ENCODE measurements at places on chromosomes 7 and 10.

DNA sequence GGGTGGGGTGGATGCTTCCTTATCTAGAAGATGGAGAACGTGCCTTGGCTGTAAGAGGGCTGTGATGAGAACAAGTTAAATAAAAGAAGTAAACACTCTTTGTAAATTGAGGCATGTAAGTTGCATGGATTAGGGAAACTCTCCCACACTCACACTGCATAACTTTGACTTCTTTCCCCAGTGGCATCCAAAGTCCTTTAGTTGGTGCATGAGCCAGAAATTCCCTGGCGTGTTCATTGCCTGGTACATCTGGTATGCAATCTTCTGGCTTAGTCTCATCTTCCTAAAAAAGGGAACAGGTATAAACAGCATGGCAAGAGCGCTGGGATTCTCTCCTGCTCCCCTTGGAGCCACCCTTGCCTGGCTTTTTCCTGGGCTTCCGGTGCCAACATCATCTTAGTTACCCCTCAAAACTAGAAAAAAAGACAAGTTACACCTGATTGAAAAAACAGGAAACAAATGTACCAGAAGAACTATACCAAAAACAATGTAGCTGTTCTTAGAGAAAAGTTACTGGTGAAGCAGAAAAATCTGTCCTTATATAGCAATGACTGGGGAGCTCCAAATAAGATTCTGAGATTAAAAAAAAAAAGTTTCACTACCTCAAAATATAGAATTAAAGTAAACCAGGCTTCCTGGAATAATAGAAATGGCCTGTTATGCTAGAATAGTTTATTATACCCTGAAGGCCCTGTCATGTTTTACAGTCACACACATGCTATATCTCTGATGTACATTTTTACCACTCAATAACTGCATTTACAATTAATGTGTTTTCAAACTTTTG, 9.9 kb downstream of the RP9 start:
- no peak for DNase-seq

- no peak for DNase-seq
These were observed 172.7 kb downstream of the CACNA2D1 start for GRCh38 chr7:82270870-82271269.

DNA sequence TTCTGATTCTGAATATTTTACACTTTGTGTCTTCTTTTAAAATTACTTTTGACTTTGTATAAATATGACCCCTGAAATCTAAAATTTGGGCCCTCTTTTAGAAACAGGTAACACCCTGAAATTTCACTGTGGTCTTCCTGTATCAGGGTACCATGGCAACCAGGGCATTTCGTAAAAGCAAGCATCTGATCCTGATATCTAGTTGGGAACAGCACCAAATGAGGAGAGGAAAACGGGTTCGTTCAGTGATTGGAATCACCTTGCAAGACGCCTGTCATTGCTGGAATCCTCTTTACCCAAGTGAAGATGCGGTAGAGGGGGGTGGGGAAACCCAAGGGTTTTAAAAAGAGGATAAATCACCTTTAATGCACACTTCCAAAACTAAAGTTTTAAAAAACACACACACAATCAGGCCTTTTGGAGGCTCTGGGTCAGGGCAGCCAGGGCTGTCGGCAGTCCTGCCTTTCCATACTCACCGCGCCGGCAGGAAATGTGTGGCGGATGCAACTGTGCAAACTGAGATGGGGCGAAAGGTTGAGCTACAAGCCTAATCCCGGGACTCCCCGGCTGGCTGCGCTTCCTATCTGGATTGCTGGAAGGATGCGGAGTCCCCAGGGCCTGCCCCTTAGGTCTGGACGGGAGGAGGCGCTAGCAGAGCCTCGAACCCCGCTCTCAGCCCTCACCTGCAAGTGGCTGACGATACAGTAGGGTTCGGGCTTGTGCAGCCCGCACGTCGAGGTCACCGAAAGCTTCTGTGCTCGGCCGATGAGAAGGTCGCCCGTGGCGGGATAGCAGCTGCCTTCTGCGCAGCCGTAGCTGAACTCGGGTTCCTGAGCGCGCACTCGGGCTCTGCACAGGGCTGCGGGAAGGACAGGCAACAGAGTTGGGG, 1.8 kb downstream of the LAMB1 start:
- DNase-seq: peak; percentile 52

- no peak for DNase-seq
These were observed 8.2 kb downstream of the CCSER2 start for GRCh38 chr10:84336406-84337090.

- DNase-seq: no peak
These were observed 45.1 kb downstream of the WIPI2 start for GRCh38 chr7:5234852-5235831.

- no peak for DNase-seq
These were observed 8.2 kb upstream of the FAM3C start for GRCh38 chr7:121404348-121404747.

DNA sequence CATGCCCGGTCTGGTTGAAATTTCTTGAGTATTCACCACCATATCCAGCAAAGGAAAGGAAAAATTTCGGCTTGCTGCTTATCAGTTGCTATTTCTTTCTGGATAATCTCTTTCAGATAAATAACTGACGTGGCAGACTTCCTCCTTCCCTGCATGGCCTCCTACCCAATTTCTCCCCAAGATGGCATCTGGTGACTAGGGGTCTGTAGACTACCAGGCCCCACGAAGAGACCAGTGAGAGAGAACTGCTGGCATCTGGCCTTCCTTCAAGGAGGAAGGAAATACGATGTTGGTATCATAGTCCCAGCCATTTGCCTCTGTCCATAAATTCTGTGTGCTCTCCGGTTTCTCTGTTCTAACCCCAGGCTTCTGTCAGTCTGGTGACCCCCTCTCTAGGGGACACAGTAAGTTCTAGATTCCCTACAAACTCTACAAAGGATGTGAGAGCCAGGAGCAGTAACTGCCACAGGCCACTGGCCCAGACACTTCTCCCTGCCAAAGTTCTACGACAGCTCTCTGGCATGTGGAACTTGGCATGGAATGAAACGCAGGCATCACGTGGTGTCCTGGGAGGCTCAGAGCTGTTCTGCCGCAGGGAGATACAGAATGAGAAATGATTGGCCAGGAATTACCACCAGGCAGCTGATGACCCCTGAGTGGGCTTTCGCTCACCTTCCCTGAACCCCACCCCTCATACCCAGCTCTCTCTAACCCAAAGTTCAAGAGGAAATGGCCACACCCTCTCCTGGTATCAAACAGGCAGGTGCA, 30.0 kb upstream of the MSRB2 start:
- peak; percentile 88 for DNase-seq

- peak; percentile 41 for DNase-seq
These were observed 2.0 kb downstream of the DBNL start for GRCh38 chr7:44046321-44047061.

GRCh38 chr7:13949445-13949844, 40.0 kb downstream of the ETV1 start:
- no peak for DNase-seq

DNA sequence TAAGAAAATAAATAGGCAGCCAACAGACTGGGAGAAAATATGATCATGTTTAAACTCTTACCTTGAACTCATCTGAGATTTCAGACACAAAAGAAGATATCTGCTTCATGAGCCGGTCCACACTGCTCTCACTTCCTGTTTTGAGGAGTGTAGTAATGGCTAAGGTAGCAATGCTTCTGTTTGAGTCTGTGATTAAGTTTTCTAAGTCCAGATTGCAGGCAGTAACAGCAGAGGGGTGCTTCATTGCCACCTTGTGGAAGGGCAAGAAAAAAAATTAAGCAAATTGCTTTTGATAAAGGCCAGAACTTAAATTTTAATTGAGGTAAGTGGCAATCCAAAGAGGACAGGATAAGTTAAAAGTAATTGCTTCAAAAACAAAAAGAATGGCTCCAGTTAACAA, 69.1 kb downstream of the MEST start:
- no peak for DNase-seq

- no peak for DNase-seq
These were observed 64.8 kb downstream of the OAT start for GRCh38 chr10:124353896-124354295.

- DNase-seq: no peak
These were observed 6.3 kb downstream of the IFT22 start for GRCh38 chr7:101315336-101315735.

DNA sequence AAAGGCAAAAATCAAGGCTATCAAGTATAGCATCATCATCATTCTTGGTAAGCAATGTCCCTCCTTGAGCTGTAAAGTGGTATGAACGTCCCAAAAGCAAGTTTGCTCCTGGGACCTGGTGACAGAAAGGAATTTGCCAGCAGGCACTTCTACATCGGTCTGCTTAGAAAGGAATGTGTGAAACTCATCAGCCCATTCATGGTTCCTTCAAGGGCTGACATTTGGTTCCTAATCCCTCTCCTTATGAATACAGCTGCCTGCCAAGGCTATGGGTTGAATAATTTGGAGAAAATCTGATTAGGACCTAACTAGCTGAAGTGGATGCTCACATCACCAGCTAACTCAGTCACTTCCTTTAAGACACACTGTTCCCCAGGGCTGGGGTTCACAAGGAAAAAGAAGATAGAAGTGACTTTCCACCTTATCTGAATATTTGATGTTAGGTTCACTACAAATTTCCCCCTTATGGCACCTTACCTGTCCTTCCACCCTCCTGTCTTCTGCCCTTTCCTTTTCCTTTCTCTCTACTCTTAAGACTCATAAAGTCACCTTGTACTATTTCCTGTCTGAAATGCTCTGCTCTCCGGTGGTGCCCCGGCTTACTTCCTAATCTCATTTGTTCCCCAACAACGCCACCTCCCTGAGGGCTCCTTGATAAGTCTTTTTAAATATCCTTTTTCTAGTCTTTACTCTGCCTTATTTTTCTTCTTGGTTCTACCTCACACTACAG, 187.1 kb downstream of the NPSR1 start:
- DNase-seq: no peak

- no peak for DNase-seq
These were observed 624 bp upstream of the ZNF783 start for GRCh38 chr7:149261316-149261828.

- no peak for DNase-seq
These were observed 32.0 kb downstream of the TBATA start for GRCh38 chr10:70753026-70753663.

GRCh38 chr7:90853205-90853604, 257.1 kb downstream of the CDK14 start:
- no peak for DNase-seq

DNA sequence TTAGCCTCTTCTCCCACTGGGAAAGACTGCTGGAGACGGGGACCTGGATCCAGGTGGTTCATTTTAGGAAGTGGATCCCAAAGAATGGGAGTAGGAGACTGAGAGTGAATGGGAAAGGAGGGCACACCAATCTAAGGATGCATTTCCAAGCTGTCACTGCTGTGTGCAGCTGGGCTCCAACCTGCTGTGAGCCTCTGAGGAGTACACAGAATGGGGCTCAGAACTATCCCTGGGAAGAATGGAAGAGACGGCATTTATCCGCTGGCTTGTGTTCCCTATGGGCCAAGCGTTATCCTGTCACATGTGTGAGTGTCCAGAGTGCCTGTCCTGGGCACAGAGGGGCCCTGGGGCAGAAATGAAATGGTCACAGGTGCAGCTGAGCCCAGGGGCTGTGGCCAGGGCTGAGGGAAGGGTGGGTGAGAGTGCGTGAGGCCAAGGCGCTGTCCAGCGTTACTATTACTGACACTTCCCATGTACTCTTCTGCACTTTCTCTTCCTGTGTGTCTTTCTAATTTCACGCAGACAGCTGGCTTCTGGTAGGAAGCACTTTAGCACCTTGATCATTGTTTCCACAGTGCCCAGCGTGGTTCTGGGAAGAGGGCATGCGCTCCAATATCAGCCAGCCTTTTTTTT, 35.4 kb upstream of the PODXL start:
- DNase-seq: no peak

GRCh38 chr10:114544045-114544659, 113.9 kb downstream of the ABLIM1 start:
- peak; percentile 85 for DNase-seq

- DNase-seq: no peak
These were observed 146.3 kb downstream of the GPR85 start for GRCh38 chr7:112940314-112940732.

- no peak for DNase-seq
These were observed 107.4 kb downstream of the STRA8 start for GRCh38 chr7:135341049-135341448.

DNA sequence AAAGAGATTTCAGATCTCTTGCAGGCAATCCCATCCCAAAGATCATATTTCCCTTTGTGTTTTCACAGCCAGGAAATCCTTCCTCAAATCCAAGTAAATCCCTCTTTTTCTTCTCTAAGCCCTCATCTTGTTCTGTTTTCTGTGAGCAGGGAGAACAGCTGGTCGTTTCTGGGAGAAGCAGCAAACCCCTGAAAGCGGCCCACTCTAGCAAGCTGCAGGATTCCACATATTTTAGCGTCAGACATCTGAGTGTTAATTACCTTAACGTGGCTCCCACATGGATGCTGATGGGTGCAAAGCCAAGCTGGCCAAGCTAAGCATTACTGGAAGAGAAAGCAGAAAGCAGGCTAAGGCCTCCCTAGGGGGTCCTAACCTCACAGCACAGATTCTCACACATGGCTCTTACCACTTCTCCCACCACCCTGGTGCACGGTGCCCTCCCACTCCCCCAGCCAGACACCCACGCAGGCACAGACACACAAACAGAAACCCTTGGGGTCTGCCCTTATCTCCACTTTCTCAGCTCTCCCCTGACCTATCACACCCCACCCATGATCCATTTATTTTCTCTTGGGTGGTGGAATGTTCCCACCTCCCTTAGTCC, 551.0 kb upstream of the AUTS2 start:
- DNase-seq: no peak

- DNase-seq: no peak
These were observed 149.8 kb downstream of the GNAT3 start for GRCh38 chr7:80362010-80362618.

- DNase-seq: no peak
These were observed 150.4 kb downstream of the DGKI start for GRCh38 chr7:137696376-137696775.

- no peak for DNase-seq
These were observed 69.3 kb upstream of the C7orf33 start for GRCh38 chr7:148521271-148521670.

- no peak for DNase-seq
These were observed 194.9 kb downstream of the GPAM start for GRCh38 chr10:111988646-111989045.

DNA sequence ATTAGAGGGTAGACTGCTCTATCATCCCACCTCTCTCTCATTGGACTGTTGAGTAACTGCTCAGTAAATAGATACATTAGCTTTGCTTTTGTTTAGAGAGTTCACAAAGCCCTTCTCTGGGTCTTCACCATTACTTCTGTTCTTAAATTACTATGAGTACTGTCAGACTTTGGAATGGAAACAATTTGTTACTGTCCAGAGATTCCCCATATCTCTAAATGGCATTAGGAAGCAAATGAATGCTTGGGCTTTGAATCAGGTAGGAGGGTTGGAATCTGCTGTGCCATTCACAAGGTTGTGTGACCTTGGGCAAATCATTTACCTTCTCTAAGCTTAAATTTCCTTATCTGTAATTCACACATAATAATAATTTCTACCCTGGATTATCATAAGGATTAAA, 541.0 kb upstream of the FZD8 start:
- no peak for DNase-seq

DNA sequence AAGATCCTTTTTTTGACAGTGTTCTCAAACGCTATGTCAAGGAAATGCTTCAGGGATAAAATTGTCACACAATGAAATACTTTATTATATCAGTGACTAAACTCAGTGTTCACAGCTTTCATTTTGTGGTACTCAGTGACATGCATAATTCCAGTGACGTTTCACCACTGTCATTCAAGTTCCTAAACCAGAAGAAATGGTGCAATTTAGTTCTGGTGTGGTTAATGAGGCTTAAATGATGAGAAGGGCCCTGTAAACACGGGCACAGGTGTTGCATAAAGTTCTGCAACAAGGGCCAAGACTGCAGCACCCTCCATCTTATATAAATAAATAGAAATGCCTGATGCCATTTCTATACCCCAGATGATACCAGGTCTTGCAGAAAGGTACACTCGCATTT, 1247.1 kb downstream of the GATA3 start:
- no peak for DNase-seq

Measured in ureter (tissue), 1 donor.